ENCODE measurements at places on chromosomes 12 and 14. TPM values are rescaled to one million over a fixed set of nuclear protein-coding genes. Genes with fewer than 3 reads are reported as not detected.

DNA sequence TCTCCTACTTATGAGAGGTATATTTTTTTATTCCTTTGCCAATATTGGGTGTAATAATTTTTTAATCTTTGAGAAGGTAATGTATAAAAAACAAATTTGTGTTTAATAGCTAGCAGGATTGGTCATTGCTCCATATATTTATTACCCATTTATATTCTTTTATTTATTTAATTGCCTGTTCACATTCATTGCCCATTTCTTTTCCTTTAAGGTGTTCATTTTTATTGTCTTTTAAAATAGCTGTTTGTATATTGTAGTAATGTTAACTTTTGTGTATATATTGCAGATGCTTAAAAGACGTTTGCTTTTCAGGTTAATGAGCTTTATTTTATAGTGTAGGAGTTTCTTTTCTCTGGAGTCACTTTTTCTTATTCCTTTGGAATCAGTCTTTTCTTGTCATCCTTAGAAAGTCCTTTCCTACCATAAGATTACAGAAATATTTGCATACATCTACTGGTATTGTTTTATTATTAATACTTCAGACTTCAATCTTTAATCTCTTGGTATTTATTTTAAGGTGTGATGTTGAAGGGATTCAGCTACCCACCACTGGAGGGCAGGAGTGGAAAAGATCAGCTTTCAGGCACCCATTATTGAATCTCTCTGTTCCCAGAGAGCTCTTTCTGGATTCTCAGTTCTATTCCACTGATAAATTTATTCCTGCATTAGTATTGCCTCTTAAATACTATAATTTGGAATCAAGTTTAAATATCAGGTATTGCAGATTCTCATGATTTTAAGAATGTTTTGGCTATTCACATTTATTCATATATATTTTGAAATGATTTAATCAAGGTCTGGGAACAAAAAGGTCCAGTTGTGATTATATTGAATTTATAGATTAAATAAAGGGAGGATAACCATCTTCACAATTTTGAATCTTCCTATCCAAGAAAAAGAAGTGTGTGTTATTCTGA, 17.3 kb downstream of the PPM1A start:
- no peak for DNase-seq

DNA sequence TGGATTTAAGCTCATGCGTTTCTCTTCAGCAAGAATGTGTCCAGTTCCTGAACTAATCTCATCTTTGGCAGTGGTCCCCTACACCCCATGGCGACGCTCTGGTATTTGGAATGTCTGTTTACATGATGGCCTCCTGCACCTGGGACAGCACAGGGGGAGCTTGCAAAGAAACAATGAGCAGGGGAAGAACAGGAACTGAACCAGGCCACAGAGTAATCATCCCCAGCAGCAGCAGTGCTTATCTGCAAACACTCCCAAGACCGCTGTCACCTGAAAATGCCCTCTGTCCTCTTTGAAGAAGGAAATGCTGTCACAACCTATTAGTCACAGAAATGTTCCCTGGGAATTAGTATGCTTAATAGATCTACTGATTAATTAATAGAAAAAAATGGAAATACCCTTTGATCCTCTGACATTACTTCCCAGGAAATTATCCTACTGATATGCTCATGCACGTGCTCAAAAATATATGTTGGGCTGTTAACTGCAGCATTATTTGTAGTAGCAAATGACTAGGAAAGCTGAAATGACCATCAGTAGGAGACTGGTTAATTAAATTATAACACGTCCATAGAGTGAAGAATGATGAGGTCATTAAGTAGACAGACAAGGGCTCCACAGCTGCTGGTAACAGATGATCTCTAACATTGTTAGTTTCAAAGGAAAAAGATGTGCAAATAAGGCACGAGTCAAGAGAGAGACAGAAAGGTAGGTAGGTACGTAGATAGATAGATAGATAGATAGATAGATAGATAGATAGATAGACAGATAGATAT, 279.3 kb upstream of the FLRT2 start:
- no peak for DNase-seq

DNA sequence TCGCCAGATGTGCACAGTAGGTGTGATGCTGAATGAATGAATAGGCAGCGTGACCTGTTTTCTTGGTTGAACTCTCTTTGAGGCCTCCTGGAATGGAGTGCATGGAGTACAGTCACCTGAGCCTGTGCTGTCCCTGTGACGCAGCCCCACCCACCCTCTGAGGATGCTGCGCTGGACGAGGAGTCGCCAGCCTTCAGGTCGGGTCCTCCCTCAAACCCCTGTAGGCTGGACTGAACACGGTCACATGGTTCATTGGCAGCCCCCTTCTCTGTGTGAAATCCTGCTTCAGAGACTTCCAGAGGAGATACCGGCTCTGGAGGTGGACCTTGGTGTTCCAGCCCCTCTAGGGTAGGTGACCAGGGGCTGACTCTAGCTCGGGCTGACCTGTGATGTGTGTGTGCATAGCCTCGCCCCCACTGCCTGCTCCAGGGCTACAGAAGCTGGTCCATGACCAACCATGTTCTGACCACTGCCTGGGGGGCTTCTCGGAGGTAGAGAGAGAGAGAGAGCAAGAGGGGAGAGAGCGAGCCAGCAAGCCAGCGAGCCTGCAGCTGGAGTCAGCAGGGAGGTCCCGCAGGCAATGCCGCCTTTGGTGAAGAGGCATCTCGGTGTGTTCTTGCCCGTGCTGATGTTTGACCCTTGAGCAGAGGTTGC, 158.0 kb upstream of the RTL1 start:
- DNase-seq, result no peak

DNA sequence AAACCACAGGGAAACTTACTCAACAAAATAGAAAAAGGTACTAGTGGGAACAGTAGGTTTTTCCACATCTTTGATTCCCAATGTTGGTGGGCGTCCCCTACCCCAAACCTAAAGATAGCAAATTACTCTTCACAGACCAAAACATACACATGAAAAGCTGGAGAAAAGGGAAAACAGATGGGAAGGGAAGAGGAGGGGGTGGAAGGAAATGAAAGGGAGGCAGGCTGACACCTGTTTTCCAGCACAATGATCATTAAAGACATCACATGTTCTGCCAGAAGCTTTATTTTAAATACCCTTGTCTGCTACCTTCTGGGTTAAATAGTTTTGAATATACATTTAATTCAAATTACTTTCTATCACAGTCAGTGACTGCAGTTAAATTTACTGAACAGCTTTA, 1617.9 kb upstream of the SEL1L start:
- DNase-seq, result no peak

Gene POTEG
- not detected for polyA plus RNA-seq

Gene HOXC10
- not detected for polyA plus RNA-seq
